Neuronal stem cell (in vitro differentiated cells): ENCODE measurements at places on chromosomes 4 and X.
A peak's percentile ranks its signal among the peaks of the same experiment; 100 is the strongest.

- peak; percentile 27 for DNase-seq
These were observed 61.1 kb upstream of the VAMP7 start for GRCh38 chrX:155819966-155820491.

- DNase-seq, result no peak
These were observed 1.9 kb downstream of the TMEM164 start for GRCh38 chrX:110004731-110005369.

- DNase-seq, result no peak
These were observed 121.1 kb downstream of the SPATA18 start for GRCh38 chr4:52172166-52172565.

- DNase-seq, result no peak
These were observed 295.9 kb downstream of the KCNIP4 start for GRCh38 chr4:21652508-21653231.

- DNase-seq, result no peak
These were observed 383.8 kb downstream of the GRXCR1 start for GRCh38 chr4:43276321-43276720.

- no peak for DNase-seq
These were observed 259.5 kb downstream of the RCHY1 start for GRCh38 chr4:75254745-75255144.

DNA sequence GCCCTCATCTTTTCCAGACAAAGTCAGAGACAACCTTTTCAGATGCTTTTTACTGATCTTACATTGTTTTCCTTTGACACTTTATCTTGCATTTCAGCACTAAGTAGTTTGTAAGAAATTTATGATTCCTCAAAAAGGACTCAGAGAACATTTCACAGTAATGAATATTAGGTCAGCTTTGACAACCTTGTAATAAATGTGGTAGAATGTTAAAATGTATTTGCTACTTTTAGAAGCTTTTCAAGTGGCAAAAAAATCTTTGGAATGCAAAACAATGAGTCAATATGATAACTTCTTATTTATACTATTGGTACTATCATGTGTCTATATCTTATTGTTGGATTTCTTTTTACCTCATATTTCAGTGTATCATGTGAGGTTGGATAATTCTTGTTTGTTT, 146.2 kb upstream of the FAT4 start:
- DNase-seq, result no peak

DNA sequence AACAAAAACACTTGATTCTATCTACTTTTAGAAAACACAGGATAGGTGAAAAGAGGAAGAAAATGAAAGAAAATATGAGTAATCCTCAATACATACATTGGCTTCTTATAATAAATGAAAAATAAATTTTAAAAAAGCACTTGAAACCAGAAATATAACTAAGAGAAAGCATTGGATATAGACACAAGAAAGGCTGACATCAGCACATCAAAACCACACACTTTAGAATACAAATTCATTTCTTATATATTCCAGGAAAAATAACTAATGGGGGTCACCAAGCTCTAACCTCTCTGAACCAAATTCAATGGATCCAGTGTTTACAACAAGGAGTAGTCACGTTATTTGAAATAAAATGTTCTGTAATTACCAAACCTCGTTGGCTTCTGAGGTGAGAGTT, 133.5 kb downstream of the REELD1 start:
- no peak for DNase-seq

DNA sequence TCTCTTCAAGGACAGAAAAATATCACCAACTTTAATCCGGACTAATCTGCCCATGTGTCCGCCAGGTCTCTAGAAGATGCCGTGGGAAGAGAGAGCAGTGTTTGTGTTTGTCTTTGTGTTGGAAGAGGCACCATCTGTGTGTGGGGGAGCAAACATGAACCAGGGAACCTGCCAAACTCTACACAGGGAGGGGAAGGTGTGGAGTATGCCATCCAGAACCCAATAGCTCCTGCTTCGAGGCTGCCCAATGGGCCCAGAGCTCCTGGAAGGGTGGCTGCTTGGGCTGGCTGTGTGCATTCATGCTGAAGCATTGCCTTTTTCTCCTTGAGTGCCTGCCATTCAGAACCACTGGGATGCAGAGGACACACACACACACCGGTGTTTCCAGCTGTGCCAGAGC, 536.2 kb downstream of the MID1IP1 start:
- DNase-seq, result no peak

DNA sequence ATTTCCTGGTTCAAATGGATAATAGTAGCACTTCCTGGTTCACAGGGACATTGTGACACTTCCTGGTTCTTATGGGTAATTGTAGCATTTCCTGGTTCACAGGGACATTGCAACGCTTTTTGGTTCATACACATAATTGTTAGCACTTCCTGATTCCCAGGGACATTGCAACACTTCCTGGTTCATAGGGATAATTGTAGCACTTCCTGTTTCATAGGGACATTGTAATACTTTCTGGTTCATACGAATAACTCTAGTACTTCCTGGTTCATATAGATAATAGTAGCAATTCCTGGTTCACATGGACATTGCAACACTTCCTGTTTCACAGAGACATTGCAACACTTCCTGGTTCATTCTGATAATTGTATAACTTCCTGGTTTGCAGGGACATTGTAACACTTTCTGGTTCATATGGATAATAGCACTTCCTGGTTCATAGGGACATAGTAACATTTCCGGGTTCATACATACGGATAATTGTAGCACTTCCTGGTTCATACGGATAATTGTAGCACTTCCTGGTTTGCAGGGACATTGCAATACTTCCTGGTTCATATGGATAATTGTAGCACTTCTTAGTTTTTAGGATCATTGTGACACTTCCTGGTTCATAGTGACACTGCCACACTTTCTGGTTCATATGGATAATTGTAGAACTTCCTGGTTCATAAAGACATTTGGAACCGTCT, 61.6 kb upstream of the CD99 start:
- DNase-seq, result no peak

- no peak for DNase-seq
These were observed 132.1 kb upstream of the TLL1 start for GRCh38 chr4:165740911-165741310.

- no peak for DNase-seq
These were observed 519.0 kb downstream of the IL15 start for GRCh38 chr4:142155347-142155746.

- no peak for DNase-seq
These were observed 134.3 kb downstream of the GUCY2F start for GRCh38 chrX:109347632-109348031.
